GM13976 (cell line): ENCODE measurements at places on chromosomes 1 and 21.

GRCh38 chr1:227934476-227935313 is 13.0 kb downstream of the WNT9A start:
- no peak for DNase-seq

DNA sequence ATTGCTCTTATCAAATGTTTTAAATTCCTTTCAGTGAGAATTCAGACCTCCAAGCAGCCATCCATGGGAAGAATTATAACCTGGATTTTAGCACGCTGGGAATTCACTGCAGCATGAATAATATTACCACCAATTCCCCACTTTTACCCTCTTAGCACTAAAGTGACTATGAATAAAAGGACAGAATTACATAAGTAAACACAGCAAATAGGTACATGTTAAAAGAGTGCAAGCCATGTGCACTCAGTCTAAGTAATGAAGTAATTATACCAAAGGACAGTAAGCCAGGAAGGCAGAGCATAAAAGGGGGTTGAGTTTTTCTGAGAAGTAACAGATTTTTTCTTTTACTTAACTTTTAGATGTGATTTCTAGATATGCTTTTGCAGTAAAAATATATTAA is 176.3 kb downstream of the DENND1B start:
- DNase-seq: no peak

- no peak for DNase-seq
These were observed 11.2 kb upstream of the KLHDC7A start for GRCh38 chr1:18469514-18469913.

GRCh38 chr1:154386643-154387352 is 18.3 kb upstream of the IL6R start:
- peak; percentile 73 for DNase-seq

GRCh38 chr1:63924600-63924999 is 150.8 kb downstream of the ROR1 start:
- DNase-seq: no peak

DNA sequence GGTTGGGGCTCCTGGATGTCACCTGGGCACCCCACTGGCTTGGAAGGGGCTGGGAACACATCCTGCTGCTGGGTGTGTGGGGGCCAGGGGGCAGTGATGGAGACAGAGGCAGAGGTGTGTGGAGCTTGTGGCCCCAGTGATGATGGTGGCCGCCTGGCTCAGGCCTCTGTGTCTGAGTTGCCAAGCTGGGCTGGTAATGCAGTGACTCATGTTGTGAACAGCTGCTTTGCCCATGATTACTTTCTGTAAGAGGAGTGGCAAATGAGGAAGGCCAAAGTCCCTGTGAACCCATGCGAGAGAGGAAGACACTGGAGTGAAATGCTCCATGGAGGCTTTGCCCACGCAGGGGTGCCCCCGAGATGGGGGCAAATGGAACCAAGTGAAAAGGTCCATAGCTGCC is 86.8 kb downstream of the KCNJ6 start:
- DNase-seq: no peak

GRCh38 chr1:242523719-242524570 is 552 bp downstream of the PLD5 start:
- DNase-seq: peak; percentile 52

DNA sequence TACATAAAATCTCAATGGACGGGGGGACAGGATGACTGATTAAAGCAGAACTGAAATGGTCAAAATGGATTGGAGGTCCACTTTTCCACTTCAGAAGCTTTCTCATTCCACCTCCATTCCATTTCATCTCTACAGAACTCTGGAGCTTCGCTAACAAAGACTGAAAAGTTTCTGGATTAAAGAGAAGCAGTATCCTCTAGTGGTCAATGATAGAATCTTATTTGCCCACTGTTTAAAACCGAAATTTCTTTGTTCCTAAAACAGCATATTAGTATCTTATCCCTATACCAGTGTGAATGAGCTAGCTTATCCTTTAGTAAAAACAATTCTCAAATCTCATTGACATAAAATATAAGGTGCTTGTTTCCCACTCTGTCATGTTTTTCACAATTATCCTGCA is 890.6 kb downstream of the KCNT2 start:
- DNase-seq: no peak

DNA sequence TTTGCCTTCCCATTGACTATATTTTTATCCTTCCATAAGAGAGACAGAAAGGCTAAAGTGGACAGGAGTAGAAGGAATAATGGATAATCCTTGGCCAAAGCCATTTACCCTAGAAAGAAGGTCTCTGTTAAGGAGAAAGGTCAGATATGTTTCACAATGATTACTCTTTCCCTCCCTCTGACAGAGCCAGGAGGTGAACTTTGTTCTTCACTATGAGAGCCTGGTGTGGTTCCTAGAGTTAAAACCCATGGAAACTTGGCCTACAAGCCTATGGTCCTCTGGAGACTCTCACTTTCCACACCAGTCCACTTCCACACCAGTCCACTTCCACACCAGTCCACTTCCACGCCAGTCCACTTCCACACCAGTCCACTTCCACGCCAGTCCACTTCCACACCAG is 479.9 kb upstream of the ZP4 start:
- no peak for DNase-seq

GRCh38 chr1:39003794-39004193 is 12.7 kb downstream of the AKIRIN1 start:
- DNase-seq: no peak

- DNase-seq: no peak
These were observed 16.8 kb downstream of the PTAFR start for GRCh38 chr1:28159680-28160079.

DNA sequence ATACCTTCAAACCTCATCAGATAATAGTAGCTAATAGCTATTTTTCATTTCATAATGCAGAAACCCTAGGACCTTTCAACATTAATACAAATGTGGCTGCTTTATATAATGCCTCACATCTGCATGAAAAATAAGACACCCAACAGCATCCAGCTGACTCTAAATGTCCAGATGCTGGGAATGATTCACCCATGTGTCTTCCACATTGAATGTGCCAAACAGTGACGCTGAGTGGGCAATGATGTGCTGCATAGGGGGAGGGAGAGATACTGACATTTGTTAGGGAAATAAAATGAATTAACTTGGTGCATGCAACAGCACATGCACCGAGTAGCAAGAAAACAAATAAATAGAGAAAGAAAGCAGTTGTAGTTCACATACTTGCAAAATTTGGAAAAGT is 199.3 kb downstream of the DSCAM start:
- DNase-seq: no peak

- no peak for DNase-seq
These were observed 23.8 kb upstream of the PPP1R15B start for GRCh38 chr1:204435381-204435831.

- DNase-seq: no peak
These were observed 575.8 kb upstream of the PRMT6 start for GRCh38 chr1:106480629-106481028.

DNA sequence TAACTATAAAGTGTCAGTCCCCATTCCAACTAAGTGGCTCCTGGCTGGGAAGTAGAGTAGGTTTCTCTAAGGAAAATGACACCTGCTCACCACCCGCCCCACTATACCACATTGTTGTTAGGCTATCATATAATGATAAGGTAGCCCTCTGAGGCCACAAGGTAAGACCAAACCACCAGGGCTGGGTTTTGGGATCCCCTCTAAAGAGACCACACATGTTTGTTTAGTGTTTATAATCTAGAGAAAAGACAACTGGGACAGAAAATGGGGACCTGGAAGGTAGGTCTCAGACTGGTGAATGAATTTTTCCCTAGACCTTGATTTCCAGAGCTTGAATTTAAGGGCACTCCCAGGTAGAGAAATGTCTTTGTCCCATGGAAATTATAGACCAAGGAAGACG is 15.2 kb downstream of the AKIRIN1 start:
- DNase-seq: no peak

DNA sequence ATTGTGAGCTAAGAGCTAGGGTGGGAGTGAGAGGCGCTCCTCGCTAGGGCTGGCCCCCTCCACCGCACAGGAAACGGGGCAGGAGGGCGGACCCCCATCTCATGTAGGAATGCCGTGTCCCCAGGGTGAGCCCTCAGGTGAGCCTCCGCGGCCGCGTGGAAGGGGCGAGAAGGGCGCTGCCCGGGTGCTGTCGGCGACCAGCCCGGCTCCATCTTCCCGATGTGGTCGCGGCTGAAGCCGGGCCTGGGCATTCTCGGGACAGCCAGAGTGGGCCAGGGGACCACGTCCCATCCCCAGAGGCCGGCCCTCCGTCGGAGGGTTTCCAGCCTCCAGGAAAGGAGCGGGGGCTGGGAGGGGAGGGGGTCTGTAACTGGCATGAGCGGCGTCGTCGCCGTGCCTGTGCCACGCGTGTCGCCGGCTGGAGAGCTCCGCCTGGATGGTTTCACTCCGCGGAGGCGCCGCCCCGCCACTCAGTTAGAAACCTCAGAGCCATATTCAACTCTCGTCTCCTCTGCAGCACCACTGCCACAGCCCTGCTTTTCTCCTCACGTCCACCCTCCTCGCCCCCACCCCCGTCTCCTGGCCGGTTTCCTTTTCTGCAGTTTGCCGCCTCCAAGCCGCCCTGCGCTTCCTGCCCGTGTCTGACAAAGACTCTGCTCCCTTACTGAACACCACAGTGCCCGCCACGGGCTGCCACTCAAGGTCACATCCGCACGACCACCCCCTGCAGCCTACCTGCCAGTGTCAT is at the start of gene TMEM269:
TMEM269 (plus strand) TSS at position 46 of the 748 bp plus-strand sequence. CDS start 4,903 bp downstream, outside the sequence.
- peak; percentile 72 for DNase-seq

DNA sequence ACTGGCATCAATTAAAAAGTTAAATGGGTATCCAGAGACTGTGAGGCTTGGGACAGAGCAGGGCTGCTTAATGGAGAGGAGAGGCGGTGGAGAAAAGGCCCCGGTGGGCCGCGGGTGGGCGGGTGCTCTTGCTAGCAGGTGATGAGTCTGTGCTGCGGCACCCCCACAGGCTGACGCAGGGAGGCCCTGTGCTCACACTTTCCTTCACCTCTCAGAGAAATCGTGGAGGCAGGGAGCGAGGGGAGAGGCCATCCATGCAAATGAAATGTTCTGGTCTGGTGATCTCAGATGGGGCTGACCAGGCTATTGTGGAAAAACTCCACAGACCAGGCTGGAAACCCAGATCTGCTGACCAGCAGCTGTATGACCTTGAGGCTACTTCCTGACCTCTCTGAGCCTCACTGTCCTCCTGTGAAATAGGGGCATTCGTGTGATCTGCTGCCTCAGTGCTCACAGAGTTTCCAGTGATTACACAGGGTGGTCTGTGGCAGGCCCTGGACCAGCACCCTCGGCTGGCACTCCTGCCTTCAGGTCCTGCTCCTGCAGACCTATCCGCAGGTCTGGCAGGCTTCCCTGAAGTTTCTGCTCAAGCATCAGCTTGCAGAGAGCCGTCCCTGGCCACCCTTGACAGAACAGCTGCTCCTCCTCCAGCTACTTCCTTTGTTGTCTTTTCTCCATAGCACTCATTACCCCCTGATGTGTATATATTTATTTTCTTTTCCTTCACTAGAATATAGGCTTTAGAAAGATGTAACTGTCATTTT is 89.2 kb downstream of the BEND5 start:
- DNase-seq: no peak

DNA sequence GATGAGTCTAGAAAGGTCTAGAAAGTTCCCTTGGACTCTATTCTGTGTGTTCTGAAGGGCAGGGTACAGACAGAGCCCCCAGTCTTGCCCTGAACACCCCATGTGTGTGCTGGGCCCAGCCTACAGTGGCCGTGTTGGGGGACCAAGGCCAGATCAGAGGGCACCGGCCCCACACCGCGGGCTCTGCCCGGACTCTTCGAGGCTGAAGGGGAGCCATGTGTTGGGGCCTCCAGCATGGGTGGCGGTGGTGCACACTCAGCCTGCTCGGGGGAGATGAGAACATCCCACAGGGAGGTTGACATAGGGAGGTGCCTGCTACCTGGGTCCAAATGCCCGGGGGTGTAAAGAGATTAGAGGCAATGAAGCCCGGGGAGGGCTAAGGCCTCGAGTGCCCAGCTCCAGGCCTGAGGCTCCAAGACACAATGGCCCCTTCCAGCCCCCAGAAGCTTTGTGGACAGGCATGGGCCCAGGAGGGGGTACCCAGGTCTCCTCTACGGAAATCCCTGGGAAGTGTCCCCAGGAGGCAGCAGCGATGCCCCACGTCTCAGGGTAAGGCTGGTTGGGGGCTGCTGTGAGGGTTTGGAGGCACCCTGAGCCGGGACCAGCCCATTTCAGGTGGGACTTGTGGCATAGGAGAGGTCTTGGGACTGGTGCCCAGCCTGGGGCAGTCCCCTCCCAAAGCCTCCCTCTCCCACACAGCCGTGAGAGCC is 12.1 kb downstream of the ARHGEF16 start:
- no peak for DNase-seq

DNA sequence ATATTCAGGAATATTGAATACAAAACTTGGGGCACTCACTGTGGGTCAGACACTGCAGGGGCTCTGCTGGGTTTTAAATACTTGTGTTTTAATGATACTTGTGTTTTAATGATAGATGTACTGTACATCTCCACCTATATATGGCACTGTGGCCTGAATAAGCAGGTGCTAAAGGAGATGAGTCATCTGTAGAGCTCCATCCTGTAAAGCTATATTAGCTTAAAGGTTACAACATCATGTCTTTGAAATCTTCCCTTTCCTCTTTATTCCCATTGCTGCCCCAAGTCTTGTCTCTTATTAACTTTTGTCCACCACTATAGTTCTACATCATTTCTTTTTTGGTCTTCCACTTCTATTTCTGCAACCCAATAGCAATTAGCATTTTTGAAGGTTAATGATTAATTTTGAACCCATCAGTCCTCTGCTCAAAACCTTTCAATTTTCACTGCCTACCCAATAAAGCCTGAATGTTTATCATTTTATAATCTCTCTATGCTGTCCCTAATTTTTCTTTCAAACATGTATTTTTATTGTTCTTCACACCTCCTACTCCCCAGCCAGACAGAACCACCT is 113.3 kb upstream of the PTGFR start:
- no peak for DNase-seq

GRCh38 chr1:152964536-152964935 is 5.9 kb upstream of the SPRR4 start:
- DNase-seq: no peak

GRCh38 chr1:117250061-117250606 is 39.4 kb upstream of the VTCN1 start:
- DNase-seq: no peak

GRCh38 chr21:15839601-15840000 is 109.8 kb downstream of the USP25 start:
- DNase-seq: no peak

DNA sequence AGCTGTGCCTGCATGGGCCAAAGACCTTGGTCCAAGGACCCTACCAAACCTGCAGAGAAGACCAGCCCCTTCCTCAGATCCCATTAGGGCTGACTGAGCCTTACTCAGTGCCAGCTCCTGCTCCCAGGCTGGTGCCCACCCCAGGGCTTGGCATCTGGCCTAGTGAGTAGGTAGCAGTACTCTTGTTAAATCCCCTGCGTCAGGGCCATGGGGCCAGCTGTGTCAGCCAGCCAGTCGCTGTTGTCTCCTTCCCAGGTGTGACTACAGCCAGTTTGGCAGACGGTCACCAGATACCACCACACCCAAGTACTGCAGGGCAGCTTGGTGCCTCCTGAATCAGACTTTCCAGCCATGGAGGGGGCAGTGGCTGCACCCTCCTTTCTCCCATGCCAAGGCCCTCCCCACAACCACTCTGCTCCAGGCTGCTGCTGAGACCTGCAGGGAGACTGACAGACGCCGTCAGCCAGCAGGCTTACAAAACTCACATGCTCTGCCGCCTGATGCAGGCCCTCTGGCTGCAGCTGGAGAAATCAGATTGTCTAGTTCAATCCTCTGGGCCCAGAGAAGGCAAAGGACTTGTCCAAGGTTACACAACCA is 3.0 kb downstream of the TENT5B start:
- no peak for DNase-seq

- DNase-seq: no peak
These were observed 5.1 kb upstream of the AIM2 start for GRCh38 chr1:159081626-159082025.
